ENCODE measurements at places on chromosomes 12 and 14.

DNA sequence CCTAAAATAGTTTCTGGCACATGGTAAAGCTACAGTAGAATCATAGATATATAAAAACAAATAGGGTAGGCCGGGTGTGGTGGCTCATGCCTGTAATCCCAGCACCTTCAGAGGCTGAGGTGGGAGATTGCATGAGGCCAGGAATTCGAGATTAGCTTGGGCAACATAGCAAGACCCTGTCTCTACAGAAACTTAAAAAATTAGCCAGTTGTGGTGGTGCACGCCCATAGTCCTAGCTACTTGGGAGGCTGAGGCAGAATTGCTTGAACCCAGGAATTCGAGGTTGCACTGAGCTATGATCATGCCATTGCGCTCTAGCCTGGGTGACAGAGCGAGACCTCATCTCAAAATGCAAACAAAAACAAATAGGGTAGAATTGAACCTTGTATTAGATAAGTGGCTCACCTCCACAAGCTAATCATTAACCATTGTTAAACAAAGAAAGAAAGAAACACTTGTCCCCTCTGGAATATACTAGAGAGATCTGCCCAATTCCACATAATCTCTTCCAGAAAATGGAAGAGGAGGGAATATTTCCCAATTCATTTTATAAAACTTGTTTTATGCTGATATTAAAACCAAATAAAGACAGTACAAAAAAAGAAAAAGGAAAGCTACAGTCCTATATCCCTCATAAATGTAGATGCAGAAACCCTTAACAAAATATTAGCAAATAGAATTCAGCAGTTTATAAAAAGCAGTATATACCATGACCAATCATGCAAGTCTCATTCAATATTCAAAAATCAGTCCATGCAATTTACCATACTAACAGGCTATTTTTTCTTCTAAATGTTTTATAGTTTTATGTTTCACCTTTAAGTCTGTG, 22.7 kb upstream of the DHRS2 start:
- DNase-seq: no peak

DNA sequence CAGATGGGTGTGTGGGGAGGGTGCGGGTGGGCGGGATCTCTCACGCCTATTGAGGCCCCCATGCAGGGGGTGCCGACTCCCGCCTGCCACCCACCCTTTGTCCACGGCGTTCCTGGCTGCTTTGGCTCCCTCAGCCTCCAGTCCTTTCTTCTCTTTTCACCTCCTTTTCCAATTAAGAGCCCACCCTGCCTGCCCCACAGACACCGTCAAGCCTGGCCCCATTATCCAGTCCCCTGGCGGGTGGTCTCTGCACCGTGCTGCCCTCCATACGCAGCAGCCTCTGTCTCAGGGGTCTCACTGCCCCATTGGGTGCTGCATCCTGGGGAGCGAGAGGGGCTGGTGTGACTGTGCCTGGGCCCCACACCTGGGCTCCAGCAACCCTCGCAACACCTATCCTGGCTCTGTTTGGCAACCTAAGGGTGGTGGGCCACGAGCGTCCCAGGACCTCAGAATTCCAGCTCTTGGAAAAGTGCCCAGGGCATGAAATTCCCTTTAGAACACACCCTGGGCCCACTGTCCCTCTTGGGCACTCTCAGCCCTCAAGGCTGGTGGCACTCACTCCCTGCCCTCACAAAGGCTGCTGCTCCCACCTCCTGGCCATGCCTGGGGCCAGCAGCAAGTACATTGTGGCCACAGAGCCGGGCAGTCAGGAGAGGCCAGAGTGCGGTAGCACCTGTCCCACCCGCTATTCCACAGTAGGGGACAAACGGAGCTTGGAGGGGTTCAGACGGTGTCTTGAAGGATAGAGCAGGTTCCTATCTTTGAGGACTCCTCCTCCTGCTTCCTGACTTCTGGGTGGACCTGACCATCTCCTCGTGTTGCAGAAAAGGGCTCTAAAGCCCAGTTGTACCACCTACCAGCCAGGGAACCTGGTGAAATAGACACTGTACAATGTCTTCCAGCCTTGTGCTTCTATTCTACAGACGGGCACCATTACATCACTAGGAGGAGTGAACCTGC, 114.1 kb downstream of the KIF26A start:
- DNase-seq: no peak

DNA sequence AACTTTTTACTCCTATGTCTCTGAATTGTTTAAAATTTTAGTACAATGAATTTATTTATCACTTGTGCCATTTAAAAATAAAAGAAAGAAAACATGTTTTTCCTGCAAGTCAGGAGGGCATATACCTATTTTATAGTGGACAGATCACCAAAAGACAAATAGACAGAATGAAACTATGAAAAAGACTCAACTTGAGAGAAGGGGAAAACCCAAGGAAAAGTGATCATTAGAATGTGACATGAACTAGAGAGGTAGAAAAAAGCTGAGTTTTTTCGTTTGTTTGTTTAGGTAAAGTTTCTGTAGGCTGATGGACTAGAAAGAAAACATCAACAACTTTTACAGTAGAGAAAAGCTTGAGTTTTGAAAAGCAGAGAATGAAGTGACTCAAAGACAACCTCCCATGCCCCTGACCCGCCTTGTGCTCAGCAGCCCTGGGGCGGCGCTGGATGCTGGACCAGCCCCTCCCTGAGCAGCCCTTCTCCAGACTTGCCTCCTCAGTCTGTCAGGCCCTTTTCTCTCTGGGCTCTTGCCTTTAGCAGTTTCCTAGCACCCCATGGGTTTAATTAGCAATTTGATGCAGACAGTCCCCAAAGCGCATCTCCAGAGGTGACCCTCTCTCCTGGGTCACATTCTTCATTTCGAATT, 95.1 kb upstream of the ARID2 start:
- DNase-seq: no peak

DNA sequence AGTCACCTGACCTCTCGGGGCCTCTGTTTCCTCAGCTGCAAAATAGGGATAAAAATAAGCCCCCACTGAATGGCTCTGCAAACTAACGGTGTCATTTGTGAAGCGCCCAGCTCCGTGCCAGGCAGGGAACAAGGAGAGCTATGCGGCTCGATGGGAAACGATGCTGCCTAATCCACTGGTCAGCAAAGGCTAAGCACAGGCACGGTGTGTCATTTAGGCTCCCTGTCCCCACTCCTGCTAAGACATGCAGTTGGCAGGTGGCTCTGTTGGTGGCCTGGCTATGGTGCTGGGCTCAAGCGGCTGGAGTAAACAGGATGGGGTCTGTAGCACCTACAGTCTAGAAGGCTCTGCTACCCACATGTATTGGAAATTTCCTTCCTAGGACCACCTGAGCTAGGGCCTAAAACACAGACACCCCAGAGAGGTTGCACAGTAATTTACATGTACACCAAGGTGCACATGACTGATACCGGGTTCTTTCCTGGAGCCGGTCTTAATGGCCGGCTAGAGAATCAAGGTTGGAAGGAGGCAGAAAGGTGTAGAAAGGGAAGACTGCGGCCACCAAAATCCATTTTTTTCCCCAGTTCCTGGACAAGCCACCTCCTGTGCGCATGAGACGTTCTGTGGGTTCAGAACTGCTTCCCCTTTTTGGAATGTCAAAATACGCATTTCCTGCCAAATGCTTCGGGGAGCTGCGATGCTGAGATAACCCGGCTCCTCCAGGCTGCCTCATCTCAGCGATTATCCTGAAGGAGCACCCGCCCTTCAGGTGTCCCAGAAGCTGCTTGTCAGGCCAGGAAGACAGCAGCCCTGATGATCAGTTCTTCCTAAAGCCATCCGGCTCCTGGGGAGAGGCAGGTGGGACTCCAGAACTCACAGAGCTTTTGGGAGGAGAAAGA, 1.0 kb downstream of the CACNA2D4 start:
- DNase-seq: no peak

DNA sequence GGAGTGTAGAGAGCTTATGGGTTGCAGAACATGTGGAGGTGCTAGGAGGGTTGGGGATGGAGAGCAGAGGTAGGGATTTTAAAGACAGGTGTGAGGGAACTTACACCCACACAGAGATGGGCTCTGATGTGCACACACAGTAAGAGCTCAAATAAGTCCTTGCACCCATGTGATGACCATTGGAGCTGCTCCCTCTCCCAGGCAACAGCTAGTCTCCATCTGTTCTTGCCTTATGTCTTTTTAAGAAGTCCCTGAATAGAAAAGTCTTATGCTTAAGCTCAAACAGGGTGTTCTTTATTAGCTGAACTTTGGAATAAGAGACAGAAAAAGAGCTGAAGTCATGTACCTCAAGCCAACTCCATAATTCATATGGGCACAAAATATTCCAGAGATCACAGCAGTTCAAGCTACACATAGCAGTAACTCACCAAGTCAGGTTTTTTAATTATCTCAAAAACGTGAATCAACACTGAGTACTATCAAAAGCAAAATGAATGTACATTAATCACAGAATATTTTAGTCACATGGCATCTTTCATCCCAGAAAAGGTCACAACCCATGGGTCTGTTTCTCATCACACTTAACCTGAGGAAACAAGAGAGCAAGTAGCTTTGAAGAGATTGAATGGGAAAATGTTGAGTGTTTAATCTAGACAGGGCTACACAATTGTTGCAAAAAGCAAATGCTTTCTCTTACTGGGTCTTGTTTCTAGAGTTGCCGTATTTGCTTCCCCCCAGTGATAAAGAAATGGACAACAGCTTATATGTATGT, 1513.6 kb upstream of the SEL1L start:
- no peak for DNase-seq

DNA sequence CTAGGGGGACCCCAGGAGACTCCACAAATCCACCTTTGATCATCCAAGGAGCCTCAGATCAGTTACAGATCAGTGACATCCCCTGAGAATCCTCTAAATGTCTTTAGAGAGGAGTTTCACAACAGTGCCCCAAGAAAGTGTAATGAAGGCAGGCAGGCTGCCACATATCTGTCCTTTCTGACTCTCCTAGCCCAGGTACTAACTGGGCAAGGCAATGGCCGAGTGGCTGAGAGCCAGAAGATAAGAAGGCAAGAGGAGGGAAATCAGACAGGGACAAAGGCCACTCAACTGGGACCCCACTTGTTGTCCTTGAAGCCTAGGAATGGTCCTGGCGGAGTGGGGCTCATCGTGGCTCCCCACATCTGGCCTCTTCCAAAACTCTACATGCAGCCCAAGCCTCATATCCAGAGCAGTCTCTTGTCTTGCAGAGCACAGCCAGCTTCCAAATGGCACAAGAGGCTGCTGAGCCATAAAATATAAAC, 11.6 kb downstream of the ACTN1 start:
- DNase-seq: no peak

- DNase-seq: no peak
Observed at GRCh38 chr12:116964054-116965050, 53.6 kb downstream of the FBXW8 start.

DNA sequence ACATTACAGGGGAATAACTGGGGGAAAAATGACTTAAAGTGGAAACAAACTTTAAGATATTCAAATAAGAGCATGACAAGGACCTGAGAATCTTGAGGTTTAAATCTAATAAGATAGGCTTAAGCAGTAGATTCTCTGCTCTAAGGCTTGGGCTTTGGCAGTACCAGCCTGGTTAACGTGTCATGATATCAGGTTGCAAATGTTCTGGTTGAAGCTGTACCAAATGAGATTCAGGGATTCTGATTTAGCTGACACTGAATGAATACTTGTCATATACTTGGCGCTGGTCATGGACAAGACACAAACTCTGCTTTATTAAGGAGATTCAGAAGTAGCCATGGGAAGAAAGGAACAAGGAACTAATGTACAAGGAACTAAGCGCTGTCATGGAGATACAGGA, 6.1 kb downstream of the TCP11L2 start:
- DNase-seq: no peak

- DNase-seq: no peak
Observed at GRCh38 chr14:69688299-69688649, 76.9 kb downstream of the SUSD6 start.

DNA sequence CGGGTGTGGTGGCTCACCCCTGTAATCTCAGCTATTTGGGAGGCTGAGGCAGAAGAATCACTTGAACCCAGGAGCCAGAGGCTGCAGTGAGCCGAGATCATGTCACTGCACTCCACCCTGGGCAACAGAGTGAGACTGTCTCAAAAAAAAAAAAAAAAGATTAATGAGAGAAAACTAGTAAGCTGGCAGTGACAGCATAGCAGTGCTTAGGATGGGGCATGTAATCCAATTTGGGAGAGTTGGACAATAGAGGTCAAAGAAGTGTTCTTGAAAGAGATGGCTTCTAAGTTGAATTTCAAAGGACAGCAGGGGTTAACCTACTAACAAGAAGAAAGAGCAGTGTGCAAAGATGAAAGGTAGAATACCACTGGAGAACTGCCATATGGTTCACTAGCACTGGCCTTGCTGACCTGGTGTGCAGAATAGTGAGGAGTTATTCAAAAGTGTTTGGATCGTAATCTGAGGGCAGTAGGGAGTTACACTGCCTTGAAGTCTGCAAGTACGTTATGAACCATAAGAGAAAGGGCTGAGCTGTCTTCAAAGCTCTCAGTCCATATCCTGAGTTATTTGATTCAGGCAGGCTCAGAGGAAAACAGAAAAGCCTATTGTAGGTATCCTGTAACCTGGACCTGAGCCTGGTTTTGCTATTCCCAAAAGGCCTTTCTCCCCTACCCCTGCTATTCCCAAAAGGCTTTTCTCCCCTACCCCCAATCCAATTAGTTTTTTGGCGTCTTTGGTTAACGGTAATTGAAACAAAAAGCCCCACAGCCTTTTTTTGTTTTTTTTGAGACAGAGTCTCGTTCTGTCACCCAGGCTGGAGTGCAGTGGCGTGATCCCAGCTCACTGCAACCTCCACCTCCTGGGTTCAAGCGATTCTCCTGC, 3.4 kb downstream of the XPOT start:
- no peak for DNase-seq

- DNase-seq: no peak
Observed at GRCh38 chr12:13343375-13343774, 146.8 kb downstream of the EMP1 start.

- no peak for DNase-seq
Observed at GRCh38 chr12:1102791-1103450, 111.9 kb downstream of the ERC1 start.

GRCh38 chr12:57732726-57733593, 5.6 kb downstream of the AGAP2 start:
- no peak for DNase-seq

DNA sequence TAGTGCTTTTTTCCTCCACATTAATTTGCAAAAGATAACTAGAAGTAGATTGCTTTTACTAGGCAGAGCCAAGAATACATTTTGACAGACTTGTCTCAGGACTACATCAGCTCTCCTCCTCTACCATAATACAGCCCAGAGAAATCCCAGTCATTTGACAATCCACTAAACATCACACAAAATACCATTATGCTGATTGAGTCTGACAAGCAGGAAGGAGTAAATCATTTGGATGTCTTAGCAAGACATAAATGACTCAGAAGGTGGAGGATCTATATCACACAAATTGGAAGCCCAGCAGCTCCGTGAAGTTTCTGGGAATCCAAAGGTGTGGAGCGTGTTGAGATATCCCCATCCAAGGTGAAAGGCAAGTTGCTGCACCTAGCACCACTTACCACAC, 75.4 kb upstream of the FKBP4 start:
- no peak for DNase-seq

- DNase-seq: no peak
Observed at GRCh38 chr14:72621387-72622065, 272.4 kb downstream of the DPF3 start.
